Head of caudate nucleus (tissue), 42 donors: ENCODE measurements at places on chromosomes 6 and 20.

DNA sequence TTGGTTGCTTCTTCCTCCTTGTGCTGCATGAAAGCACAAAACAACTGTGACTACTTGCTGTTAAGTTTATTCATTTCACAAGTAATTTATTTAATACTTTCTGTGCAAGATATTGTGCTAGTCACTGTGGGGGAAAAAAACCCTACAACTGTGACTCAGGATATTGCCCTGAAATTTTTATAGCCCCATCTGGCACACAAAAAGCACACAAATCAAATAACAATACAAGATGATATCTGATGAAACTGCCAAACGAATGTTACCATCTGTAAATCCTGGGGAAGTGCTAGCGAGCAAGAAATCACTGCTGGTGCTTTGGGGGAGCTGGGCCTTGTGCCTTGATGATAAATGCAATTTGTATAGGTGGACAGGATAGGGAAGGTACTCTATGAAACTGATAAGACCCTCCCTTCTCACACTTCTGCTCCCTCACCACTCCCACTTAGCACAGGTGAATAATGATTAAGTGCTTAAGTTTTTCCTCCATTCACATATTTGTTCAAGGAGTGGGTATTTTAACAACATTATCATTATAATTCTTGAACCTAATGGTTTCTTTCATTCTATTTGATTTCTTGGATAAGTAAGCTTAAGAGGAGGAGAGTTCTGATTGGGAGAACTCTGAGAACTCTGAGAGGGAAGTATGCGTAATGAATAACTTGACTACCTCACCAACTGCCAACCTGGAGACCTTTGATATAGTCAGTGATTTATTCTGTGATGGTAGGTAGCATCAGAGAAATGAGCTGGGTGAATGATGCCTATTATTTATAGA is 115.3 kb downstream of the RTN4IP1 start:
- no peak for DNase-seq

GRCh38 chr6:40146902-40147301 is 212.6 kb upstream of the MOCS1 start:
- no peak for DNase-seq

- DNase-seq = no peak
These were observed 142.1 kb downstream of the BMP7 start for GRCh38 chr20:57124366-57124765.

DNA sequence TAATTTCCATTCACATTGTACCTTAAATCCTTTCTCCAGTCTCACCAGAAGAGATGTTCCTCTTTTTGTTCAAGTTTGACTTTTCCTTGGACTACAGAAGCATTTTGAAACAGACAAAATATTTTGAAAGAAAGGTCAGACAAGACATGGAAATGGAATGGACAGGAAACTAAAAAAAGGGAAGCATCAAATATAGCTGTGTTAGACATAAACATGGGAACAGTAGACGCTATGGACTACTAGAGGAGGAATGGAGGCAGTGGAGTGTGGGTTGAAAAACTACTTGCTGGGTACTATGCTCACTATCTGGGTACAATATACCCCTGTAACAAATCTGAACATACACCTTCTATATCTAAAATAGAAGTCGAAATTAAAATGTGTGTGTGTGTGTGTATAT is 4.1 kb upstream of the FAM135A start:
- DNase-seq = no peak

GRCh38 chr6:125154761-125155135 is 1.2 kb downstream of the TPD52L1 start:
- peak; percentile 17 for DNase-seq

- DNase-seq = no peak
These were observed 96.1 kb downstream of the VEGFA start for GRCh38 chr6:43865932-43866645.
